CD14-positive monocyte (primary cell): ENCODE measurements at places on chromosomes 13 and 19. TPM values are rescaled to one million over a fixed set of nuclear protein-coding genes. Genes with fewer than 3 reads are reported as not detected.

DNA sequence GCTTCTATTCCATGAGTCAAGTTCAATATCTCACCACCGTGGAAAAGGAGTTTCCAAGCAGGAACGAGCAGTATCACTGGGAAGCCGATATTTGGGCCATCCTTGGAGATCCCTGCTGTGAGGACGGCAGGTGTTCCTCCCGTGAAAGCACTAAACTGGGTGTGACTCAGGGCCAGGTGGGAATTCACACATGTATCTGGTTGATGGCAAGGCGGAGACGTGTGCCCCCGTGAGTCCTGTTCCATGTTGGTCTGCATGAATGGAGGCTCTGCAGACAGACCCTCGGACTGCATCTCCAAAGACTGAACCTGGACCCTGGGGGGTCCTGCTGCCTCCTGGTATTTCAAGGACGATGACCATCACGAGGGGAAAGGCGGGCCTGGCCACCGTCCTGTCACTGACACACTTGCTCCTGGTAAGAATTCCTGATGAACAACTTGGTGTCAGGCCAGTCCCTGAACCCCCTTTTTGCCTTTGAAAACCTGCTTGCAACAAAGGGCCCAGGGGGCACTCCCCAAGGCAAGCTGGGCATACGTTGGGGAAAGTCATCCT is 22.8 kb upstream of the GAS6 start:
- H3K4me1 ChIP-seq: no peaks in the 10 kb centered on the region
- H3K27me3 ChIP-seq: no peaks in the 10 kb centered on the region
- H3K36me3 ChIP-seq: no peaks in the 10 kb centered on the region
- no peak for DNase-seq
- no peak overlapping the region for H3K27ac ChIP-seq
- H3K4me3 ChIP-seq: no peak overlapping the region

GRCh38 chr13:76912476-76912875 is 26.3 kb upstream of the KCTD12 start:
- no peak overlapping the region for H3K27ac ChIP-seq
- no peaks in the 10 kb centered on the region for H3K27me3 ChIP-seq
- no peak for DNase-seq
- H3K36me3 ChIP-seq: no peaks in the 10 kb centered on the region
- H3K4me1 ChIP-seq: no peaks in the 10 kb centered on the region

GRCh38 chr13:96020155-96020575 is 33.0 kb downstream of the UGGT2 start:
- no peaks in the 10 kb centered on the region for H3K27me3 ChIP-seq
- peak; percentile 26 for DNase-seq
- H3K4me1 ChIP-seq: no peaks in the 10 kb centered on the region

- H3K27me3 ChIP-seq: no peaks in the 10 kb centered on the region
- peak overlapping the region; percentile 63 for H3K4me3 ChIP-seq
- H3K4me1 ChIP-seq: peaks cover 17% of the 10 kb centered on the region
- H3K27ac ChIP-seq: peak overlapping the region; percentile 98
Observed at GRCh38 chr13:110137680-110138009, 169.3 kb downstream of the COL4A1 start.

DNA sequence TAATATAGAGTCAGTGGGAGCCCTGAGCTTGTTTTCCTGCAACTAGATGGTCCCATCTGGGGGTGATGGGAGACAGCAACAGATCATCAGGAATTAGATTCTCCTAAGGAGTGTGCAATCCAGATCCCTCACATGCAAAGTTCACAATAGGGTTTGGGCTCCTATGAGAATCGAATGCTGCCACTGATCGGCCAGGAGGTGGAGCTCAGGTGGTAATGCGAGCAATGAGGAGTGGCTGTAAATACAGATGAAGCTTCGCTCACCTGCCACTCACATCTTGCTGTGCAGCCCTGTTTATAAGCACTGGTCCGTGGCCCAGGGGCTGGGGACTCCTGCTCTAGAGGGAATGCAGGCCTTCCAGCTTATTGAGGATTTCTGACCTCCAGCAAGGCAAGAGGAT is 5.7 kb downstream of the ZNF558 start:
- H3K4me1 ChIP-seq: peaks cover 4% of the 10 kb centered on the region
- H3K27ac ChIP-seq: no peak overlapping the region
- H3K4me3 ChIP-seq: no peak overlapping the region
- peaks cover 27% of the 10 kb centered on the region for H3K36me3 ChIP-seq
- no peaks in the 10 kb centered on the region for H3K27me3 ChIP-seq
- DNase-seq: no peak

DNA sequence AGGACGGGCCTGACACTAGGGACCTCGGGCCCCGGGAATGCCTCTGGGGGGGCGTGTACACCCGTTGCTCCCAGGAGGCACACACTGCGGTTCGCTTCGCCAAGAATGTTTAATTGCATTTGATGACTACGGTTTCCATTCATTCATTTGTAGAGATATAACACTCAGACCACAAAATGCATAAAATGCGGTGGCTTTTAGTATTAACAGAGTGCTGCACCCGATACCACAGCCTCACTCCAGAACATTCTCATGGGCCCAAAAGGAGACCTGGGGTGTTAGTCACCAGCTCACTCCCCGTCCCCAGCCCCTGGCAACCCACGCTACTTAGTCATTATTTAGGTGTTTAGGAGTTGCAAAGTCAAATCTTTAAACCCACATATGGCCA is 21.8 kb downstream of the HCN2 start:
- no peak overlapping the region for H3K4me3 ChIP-seq
- H3K4me1 ChIP-seq: peaks cover 30% of the 10 kb centered on the region
- no peaks in the 10 kb centered on the region for H3K27me3 ChIP-seq
- no peaks in the 10 kb centered on the region for H3K36me3 ChIP-seq

The LGALS14 gene
- polyA plus RNA-seq: not detected

The MAST1 gene
- 3.6 TPM for polyA plus RNA-seq

The ZNF30 gene
- polyA plus RNA-seq: 0.03 and 0.13 TPM in 2 replicates
